ENCODE measurements at places on chromosomes 2 and 18.
A peak's percentile ranks its signal among the peaks of the same experiment; 100 is the strongest.

DNA sequence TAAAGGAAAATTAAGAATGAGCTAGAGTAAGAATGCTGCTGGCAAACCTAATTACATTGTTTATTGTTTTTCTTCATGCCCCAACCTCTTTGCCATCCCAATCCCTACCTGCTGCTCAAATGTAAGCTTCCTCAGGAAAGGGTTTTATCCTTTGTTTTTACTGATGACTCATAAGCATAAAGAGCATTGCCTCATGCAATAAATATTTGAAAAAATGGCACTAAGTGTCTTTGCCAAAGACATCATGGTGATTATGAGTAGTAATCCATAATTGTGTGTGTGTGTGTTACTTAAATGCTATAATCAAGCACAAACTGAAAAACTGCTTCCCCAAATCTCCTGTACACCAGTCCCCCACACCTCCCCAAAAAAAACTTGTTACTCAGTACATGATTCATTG, 53.4 kb downstream of the DNER start:
- no peak for DNase-seq

DNA sequence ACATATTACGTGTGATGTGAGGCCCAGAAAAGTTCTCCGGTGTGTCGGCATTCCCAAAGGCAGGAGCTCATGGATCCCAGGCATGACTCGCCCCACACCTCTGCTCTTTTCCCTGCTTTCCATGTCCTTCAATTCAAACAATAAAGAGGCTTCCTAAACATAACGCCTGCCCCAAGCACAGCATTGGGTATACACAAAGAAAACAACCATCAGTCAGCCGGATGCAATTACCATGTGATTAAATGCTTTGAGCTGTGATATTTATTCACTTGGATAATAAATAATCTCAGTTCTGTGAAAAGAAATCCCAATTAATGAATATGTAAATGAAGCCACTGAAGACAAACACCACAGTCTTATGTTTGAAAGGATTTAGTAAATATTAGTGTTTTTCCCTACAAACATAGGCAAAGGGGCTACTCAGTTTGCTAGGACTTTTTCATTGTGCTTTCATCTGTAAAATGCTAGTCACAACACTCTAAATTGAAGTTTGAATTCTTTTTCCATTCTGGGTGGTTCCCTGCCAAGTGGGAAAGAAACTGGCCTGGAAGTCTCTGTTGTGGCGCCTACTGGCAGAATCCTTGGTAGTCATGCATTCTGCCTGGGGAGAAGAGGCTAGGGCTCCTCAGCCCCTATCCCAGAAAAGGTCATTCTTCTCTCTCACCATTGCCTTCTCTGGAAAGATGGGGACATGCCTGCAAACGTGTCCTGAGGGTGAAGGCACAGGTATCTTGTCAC, 144.7 kb downstream of the COL6A3 start:
- DNase-seq: no peak

GRCh38 chr2:173290046-173290445, 64.6 kb upstream of the CDCA7 start:
- no peak for DNase-seq

- DNase-seq: no peak
Measured at GRCh38 chr2:3650140-3650920, 7.7 kb upstream of the ALLC start.

DNA sequence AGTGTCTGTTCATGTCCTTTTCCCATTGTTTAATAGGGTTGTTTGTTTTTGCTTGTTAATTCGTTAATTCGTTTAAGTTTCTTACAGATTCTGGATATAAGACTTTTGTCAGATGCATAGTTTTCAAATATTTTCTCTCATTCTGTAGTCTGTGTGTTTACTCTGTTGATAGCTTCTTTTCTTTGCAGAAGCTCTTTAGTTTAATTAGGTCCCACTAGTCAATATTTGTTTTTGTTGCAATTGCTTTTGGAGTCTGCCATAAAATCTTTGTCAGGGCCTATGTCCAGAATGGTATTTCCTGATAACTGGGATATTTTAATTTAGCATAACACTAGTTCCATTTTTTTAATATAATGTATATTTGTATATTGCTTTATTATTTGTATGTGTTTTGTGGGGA, 1380.1 kb downstream of the SUCLG1 start:
- no peak for DNase-seq

- DNase-seq: no peak
Measured at GRCh38 chr2:241574911-241575623, 16.5 kb downstream of the BOK start.

DNA sequence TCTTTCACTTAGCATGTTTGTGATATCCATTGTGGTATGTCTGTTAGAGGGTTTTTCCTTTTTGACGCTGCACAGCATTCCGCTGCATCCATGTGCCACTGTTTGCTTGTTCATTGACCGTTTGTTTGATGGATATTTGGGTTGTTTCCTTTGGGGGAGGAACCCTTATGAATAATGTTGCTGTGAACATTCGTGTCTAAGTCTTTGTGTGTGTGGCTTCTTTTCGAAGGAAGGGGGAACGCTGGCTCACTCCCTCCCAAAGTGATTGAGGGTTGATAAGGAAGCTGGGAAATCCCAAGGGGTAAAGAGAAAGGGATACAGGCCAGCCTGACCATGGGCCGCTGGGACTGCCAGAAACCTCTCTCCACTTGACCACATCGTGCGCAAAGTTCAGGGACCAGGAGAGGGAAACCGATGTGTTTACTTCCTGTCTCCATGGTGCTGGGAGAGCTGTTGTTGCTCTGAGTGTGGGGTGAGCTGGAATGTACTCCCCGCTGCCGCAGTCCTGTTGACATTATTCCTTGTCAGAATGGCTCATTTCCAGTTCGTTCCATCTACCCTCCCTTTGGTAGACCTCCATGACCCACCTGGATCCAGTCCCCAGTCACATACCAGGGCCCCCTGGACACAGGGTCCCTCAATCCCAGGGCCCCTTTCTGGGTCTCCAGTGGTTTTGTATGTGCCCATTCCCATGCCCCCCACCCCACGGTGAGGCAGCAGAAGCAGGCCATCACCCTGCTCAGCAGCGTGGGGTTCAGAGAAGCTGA, 39.6 kb downstream of the HS1BP3 start:
- DNase-seq: no peak

DNA sequence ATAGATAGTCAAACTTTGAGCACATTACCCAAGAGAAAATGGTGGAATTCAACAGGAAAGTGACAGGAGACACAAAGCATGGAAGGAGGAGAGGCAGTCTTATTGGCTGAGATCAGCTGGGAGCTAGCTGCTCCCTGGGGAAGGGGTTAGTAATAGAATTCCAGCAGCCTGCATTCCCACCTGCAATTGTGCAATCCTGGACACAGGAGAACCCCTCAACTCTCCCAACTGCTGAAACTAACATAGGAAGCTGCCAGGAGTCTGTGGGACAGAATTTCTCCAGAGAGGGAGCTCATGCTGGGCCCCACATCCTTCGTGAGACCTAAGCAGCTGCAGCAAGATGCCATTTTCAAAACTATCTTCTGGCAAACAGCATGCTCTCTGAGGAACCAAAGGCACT, 69.8 kb upstream of the ACVR1C start:
- DNase-seq: no peak

DNA sequence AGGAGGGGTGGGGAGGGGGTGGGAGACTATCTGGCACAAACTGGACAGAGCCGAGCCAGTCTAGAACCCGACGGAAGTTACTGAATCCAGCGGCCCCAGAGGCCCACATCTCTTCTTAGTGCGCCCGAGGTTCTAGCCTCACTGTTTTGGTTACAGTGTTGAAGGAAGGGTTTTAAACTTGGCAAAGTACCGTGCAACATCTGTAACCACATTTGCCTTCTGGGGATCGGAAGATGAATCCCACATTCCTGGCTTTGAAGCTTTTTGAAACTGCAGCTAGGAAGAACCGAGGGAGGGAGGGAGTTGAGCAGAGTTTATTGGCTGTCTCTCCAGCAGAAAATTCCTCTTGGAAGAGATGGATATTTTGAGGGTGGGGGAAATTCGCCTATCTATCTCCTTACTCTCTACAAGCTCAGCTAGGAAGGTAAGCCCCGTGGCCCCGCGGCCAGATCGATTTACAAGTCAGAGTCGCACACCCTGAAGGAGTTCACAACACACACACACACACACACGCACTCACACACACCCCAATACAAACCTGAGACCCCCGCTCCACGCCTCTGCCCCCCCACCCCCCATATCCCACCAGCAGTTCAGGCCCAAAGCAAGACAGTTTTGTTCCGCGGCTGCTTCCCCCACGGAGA, 1.0 kb downstream of the ACVR1 start:
- no peak for DNase-seq

DNA sequence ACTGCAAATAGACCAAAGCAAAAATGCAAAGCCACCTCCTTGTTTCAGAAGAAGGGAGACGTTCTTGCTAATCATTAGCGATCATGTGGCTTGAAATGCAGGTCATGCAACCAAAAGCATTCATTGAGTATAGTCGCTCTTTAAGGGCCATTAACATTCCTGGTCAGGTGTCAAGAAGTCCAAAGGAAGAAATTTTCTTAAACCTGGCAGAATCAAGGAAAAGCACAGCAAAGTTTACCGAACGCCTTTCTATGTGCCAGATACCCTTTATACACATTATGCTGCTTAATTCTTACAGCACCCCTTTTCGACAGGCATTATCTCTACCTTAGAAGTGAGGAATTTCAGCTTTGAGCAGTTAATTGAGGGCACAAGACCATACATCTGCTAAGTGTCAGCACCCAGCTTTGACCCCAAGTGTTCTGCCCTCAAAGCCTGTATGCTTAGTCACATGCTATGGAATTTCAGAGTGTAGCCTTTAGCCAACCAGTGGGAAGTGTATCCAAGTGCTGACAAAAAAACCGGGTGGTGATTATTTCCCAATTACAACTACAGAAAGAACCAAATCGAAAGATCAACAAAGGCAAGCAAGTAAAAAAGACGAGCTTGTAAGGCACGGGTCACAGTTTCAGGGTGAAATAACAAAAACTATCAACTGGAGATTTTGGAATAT, 70.8 kb downstream of the EPHA4 start:
- no peak for DNase-seq

- DNase-seq: no peak
Measured at GRCh38 chr2:127695491-127696472, 5.5 kb upstream of the SFT2D3 start.

DNA sequence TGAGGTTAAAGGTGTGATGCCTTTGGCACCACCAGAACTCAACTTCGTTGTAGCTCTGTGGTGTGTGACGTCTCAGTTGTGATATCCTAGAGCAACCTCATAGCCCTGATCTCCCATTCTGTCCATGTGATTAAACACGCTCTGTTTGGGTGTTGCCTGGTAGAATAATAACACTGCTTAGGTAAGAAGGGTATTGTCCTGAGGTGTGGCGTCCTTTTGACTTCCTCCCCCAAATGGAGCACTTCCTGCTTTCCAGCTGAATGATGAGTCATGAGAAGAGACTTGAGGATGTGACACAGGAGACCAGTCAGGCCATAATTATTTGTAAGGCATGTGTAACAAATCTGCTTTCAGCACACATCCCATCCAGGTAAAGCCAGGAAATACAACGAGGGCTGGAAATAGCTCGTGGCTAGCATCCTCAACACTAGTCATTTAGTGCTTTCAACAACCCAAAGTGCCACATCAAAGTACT, 100.7 kb downstream of the RAPGEF4 start:
- peak; percentile 44 for DNase-seq

DNA sequence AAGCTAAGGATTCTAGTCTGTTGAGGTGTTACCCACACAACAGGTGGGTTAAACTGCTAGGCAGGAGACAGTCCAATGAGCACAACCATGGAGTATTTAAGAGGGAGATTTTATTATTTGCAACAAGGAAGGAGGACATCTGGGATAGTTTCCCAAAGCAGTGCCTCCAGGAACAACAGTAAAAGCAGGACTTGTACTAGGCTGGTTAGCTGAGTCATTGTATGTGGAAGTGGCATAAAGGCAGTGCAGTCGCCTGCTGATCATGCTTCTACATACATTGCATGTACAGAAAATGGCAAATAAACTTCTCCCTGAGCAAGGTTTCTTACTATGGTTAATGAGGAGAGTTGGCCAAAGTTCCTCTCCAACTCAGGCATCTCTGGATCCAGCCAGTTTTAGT, 46.1 kb upstream of the CYTIP start:
- DNase-seq: no peak

DNA sequence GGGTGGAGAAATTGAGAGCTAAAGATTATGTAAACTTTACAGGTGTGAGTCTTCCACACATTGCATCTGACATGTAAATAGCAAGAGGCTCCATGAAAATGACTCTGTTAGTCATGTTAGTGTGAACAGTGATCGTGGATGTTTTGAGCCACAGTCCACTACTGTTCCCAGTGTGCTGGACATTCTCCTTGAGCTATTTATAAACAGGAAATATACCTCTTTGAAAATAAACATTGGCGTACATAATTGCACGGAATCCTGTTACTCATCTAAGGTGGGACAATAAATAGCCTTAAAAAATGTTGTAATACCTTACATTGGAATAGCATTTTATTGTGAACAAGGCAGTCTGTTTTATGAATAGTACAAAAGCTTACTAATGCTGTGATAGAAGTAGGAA, 37.0 kb downstream of the LIMS1 start:
- DNase-seq: no peak
